ENCODE measurements at places on chromosomes 4 and X.

- DNase-seq: no peak
Observed at GRCh38 chrX:57172544-57172943, 35.3 kb upstream of the SPIN2A start.

DNA sequence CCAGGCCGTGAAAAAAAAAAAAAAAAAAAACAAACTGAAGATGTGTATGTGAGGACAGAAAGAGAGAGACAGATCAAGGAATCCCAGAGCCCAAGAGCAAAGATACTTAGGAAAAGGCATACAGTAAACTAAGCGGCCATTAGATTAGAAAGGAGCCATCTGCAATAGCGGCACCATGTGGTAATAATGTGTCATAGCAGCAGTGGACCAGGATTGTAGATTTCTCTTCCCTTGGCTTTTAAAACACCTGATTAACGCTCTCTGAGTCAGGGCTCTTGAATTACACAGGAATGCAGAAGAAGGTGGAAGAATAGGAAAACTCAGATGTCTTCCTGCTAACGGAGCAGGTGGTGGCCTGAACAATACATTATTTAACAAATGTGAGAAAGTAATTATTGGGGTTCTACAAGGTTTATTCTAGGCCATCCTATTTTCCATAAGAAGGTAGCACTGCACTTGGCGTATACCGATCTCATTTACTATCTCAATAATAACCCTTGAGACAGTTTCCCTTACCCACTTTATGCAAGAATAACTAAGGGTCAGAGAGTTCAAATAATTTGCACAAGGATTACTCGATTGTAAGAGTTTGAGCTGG is 182.7 kb downstream of the KCNIP4 start:
- no peak for DNase-seq

DNA sequence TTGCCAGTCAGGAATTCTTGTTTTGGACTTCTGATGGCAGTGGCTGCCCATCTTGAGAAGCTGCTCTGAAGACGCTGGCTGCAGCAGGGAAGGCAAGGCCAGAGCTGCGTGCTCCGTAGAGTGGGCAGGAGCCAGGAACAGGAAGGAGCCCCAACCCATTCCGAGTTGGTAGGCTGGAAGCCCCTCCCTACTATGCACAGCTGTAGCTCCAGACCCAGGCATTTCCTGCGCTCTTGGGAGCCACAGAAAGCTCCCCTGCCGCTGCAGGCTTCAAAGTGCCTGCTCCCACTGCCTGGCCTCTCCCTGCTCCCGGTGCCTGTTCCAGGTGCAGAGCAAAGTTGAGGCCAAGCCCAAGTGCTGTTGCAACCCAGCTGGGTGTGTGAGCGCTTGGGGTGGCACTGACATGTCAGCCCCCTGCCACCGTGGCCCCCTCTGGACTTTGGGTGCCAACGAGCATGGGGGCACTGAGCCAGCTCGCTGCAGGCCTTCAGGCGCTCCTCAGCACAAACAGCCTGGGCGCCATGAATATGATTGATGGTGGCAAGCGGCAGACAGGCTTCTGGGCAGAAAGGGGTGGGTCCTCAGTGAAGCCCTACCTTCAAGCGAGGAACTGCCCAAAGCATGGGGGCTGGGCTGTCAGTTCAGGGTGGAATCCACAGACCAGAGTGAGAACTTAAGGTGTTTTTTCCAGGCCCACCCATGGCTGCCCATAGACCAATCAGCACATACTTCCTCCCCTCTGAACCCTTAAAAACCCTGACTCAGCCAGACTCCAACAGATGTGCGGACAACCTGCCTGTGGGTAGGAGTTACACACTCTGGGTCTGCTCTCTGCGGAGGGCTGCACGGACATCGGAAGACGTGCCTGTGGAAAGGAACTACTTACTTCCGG is 677.2 kb upstream of the INTU start:
- no peak for DNase-seq

DNA sequence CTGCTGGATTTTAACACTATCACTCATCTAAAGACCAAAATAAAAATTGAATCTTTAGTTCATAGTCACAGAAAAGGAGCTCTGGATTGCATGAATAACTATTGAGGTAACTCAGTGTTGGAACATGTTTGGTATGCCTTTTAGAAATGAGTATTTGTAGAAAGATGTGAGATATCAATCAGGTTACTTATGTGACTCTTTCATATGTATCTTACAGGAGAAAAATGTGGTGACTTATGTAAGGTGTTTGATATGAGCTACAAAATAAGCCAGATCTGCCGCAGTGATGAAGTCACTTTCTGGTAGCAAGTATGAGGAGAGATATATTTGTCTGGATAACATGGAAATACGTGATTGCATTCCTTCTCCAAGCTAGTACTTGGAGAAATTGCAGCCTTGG is 1653.3 kb upstream of the PCDH7 start:
- no peak for DNase-seq

DNA sequence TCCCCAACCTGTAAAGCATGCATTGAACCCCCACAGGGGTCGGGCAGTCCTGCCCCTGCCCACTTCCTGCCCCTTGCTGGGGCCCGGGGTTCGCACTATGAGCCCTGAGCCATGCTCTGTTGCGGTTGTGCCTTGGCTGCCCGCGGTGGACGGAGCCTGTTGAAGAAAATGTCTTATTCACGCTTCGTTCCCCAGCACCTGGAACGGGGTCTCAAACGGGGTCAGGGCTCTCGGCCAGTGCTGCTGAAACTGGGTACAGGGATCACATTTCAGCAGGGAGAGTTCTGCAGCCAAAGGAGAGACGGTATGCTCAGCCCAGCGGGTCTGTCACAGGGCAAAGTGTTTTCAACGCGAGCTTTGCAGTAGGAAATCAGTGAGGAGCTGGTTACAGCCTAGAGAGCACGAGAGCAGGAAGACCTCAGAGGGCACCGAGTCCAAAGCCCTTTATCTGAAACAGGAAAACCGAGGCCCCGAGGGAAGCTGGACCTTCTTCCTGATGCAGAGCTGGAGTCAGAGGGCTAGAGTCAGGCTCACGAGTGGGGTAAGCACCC is 46.3 kb upstream of the AFAP1 start:
- no peak for DNase-seq

DNA sequence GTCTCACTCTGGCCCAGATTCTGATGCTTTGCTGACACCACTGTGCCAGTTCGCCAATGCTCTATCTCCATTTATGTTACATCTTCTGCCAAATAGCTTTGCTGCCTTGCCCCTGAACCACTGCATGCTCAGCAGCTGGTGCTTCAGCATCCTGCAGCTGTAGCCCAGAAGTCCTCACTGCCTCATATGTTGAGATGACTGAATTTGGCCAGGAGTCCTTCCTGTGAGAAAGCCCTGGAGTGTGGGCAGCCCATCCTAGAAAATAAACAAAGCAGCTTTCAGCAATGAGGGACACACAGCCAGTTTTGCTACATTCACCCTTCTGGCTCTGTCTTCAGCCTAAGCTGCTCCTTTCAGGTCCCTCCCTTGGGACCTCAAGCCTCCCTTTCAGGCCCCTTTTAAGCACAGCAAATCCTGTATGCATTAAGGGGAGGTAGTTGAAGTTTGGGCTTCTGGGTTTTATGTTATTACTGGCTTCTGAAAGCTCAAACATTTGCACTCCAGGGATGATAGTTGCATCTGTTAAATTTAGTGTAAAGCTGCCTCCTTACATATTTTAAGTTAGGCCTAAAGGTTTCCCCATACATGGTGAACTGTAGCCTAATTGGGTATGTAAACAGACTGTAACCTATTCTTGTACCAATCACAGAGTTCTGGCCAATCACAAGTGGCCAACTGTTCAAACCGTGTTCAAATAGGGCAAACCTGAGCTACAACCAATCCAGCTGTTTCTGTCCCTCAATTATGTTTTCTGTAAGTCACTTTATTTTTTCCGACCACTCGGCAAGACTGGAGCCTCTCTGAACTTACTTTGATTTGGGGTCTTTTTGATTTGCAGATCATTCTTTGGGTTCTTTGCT is 2.1 kb upstream of the TMEM165 start:
- DNase-seq: peak; percentile 52

- DNase-seq: no peak
Observed at GRCh38 chr4:38313999-38314561, 349.9 kb upstream of the KLF3 start.

GRCh38 chr4:102564399-102565059 is 63.4 kb downstream of the NFKB1 start:
- peak; percentile 69 for DNase-seq

DNA sequence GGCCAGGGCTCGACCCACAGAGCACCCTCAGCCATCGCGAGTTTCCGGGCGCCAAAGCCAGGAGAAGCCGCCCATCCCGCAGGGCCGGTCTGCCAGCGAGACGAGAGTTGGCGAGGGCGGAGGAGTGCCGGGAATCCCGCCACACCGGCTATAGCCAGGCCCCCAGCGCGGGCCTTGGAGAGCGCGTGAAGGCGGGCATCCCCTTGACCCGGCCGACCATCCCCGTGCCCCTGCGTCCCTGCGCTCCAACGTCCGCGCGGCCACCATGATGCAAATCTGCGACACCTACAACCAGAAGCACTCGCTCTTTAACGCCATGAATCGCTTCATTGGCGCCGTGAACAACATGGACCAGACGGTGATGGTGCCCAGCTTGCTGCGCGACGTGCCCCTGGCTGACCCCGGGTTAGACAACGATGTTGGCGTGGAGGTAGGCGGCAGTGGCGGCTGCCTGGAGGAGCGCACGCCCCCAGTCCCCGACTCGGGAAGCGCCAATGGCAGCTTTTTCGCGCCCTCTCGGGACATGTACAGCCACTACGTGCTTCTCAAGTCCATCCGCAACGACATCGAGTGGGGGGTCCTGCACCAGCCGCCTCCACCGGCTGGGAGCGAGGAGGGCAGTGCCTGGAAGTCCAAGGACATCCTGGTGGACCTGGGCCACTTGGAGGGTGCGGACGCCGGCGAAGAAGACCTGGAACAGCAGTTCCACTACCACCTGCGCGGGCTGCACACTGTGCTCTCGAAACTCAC is 3.6 kb downstream of the MID1IP1 start:
- no peak for DNase-seq

GRCh38 chr4:14008494-14008893 is 381.0 kb upstream of the BOD1L1 start:
- no peak for DNase-seq

DNA sequence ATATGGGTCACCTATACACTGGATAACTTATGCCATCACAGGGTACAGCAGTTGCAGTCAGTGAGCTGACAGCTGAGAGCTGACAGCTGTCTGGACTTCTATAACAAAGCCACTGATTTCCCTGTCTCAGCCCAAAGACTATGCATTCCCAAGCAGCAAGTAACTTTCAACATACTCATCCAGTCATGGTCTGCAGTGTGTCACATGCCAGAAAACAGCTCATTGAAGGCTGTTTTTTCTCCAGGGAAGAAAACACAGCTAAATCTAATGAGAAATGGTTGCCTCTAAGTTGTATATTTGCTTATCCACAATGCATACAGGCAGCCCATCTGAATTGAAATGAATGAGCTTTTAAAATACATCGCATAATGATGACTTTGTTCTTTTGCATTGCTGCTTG is 6.3 kb downstream of the KIAA1210 start:
- peak; percentile 54 for DNase-seq

GRCh38 chrX:21529771-21530170 is 128.4 kb downstream of the KLHL34 start:
- DNase-seq: no peak

- DNase-seq: no peak
Observed at GRCh38 chr4:152940461-152940860, 4.3 kb downstream of the FHDC1 start.

GRCh38 chr4:61528595-61528994 is 328.5 kb downstream of the ADGRL3 start:
- no peak for DNase-seq

GRCh38 chrX:153905481-153906095 is 1.1 kb downstream of the AVPR2 start:
- DNase-seq: no peak

DNA sequence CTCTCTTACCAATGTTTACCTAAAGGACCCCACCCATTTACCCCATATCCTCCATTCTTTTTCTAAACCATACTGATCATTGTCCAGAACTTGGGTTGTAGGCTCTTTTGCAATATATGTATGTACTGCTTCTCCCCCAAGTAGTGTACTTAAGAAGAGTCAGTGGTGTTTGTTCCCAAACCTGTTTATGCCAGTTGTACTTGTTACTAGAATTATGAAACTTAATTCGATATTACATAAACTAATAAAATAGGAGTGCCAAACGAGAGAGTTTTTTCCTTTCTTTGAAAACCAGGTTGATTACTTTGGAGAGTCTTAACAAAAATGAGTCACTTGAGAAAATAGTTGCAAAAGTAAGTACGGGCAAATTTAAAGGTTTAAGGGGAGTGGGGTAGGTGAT is 96.3 kb downstream of the GEMIN8 start:
- DNase-seq: no peak

GRCh38 chr4:10866666-10867065 is 182.1 kb upstream of the CLNK start:
- no peak for DNase-seq

DNA sequence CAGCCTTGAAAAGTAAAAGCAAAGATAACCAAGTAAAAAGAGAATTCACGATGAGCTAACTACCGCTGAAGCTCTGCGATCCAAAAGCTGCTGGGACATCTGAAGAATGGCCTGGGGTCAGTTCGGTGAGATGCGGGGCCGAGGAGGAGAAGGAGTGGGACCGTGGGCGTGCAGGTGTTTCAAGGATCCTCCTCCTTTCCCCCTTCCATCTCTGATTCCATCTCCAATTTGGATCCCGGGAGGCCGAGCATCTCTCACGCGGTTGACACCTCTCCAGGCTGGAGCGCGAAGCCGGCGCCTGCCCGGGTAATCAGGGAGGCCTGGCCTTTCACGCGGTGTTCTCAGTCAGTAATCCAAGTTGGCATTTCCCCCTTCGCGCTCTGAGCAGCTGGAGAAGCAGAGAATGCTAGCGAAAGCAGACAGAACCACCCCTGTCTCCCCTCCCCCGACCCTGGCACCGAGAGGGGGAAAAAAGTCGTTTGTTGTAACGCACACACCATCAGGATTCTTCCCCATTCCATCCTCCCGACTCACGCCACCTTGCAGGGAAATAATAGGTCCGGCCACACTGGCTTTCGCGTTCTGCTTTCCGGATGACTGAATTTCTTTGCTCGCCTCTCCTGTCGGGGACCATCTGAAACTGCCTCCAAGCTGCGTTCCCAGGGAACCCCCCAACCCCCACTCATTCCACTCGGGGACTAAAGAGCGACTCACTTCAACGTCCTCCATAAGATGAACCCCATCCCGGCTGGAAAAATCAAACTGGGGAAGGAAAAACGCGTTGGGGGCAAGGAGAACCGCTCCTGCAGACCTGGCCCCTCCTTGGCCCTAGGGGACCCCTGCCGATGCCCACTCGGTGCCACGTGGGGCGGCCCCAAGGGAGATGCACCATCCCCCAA is 6.5 kb downstream of the NEUROG2 start:
- no peak for DNase-seq

- DNase-seq: no peak
Observed at GRCh38 chrX:11887175-11887574, 129.1 kb downstream of the MSL3 start.

- no peak for DNase-seq
Observed at GRCh38 chr4:84952004-84952403, 14.5 kb downstream of the WDFY3 start.

GRCh38 chr4:186979961-186980745 is 256.5 kb upstream of the FAT1 start:
- peak; percentile 17 for DNase-seq

Data from stromal cell of bone marrow (primary cell).